IMR-90 (cell line): ENCODE measurements at places on chromosomes 16 and 17.

DNA sequence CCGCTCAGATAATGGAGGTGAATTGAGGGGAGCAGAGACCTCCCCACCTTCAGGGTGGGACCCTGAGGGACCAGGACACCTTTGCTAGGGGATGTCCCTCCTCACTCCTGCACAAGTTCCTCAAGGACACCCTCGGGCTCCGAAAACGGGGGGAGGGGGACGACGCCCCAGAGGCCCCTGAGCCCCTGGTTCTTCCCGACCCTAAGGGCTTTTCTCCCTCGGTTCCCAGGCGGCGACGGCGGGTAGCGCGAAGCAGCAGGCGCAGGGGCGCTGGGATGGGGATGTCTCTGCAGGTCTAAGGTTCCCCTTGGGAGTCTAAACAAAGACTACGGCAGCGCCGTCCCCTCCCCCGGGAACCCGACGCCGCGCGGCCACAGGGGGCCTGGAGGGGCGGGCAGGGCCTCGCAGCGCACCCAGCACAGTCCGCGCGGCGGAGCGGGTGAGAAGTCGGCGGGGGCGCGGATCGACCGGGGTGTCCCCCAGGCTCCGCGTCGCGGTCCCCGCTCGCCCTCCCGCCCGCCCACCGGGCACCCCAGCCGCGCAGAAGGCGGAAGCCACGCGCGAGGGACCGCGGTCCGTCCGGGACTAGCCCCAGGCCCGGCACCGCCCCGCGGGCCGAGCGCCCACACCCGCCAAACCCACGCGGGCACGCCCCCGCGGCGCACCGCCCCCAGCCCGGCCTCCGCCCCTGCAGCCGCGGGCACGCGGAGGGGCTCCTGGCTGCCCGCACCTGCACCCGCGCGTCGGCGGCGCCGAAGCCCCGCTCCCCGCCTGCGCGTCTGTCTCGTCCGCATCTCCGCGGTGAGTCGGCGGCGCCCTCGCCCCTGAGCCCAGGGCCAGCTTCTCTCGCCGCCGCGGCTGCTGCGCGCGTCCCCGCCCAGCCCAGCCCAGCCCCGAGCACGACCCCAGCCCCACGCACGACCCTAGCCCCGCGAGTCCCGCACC is 36.7 kb upstream of the NDRG4 start:
- no peak for DNase-seq

GRCh38 chr17:37039269-37039668 is 90.5 kb downstream of the AATF start:
- DNase-seq, result no peak

GRCh38 chr16:81838794-81839193 is 59.7 kb downstream of the PLCG2 start:
- peak; percentile 9 for DNase-seq

GRCh38 chr16:54040975-54041374 is 245.6 kb downstream of the IRX3 start:
- DNase-seq, result no peak

- DNase-seq, result no peak
Observed at GRCh38 chr17:77572065-77572601, 386.4 kb upstream of the TNRC6C start.

GRCh38 chr16:3698941-3699340 is 18.4 kb downstream of the TRAP1 start:
- peak; percentile 9 for DNase-seq

GRCh38 chr16:47375423-47375822 is 85.4 kb downstream of the ITFG1 start:
- DNase-seq, result peak; percentile 28

GRCh38 chr17:51608251-51608933 is 348.0 kb downstream of the UTP18 start:
- no peak for DNase-seq
